ENCODE measurements at places on chromosomes 5 and 9.

GRCh38 chr5:42361315-42361688 is 61.9 kb upstream of the GHR start:
- no peak for DNase-seq

GRCh38 chr5:71924325-71924724 is 182.9 kb upstream of the MAP1B start:
- no peak for DNase-seq

- peak; percentile 90 for DNase-seq
Observed at GRCh38 chr9:20356403-20357036, 265.8 kb downstream of the MLLT3 start.

- no peak for DNase-seq
Observed at GRCh38 chr5:126269511-126269910, 153.7 kb upstream of the GRAMD2B start.

- DNase-seq = no peak
Observed at GRCh38 chr9:134178768-134179551, 14.6 kb upstream of the RNU6ATAC start.

GRCh38 chr5:112127861-112128260 is 291.2 kb downstream of the EPB41L4A start:
- no peak for DNase-seq

GRCh38 chr5:119385536-119386128 is 29.8 kb downstream of the TNFAIP8 start:
- no peak for DNase-seq

DNA sequence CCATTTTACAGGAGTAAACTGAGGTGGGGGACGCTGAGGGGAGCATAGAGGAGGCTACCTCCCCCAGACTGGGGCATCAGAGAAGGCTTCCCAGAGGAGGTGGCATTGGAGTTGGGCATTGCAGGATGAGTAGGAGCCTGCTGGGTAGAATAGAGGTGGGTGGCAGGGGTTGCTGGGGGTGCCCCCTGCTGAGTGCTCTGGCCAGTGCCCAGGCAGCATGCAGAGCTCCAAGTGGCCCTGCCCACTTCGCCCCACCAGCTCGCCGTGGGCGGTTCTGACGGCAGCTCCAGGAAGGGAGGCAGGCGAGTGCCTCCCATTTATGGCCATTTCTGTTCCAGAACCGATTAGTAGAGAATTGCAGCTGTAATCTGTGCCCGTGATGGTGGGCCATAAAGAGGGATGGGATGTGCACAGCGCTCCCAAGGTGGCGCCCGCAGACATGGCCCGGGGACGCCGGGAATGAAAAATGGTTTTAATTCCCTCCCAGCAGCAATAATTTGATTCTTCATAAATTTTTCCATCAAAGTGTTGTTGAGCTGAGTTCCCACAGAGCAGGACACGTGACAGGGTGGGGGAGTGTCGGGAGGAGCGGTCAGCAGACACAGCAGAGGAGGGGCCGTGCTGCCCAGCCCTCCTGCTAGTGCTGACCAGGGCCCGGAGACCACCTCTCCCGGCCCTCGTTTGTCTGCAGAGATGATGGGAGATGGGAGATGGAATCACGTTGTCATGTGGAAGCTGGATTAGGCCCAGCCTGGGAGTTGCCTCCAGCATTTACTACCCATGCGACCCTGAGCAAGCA is 75.5 kb downstream of the LMX1B start:
- no peak for DNase-seq

DNA sequence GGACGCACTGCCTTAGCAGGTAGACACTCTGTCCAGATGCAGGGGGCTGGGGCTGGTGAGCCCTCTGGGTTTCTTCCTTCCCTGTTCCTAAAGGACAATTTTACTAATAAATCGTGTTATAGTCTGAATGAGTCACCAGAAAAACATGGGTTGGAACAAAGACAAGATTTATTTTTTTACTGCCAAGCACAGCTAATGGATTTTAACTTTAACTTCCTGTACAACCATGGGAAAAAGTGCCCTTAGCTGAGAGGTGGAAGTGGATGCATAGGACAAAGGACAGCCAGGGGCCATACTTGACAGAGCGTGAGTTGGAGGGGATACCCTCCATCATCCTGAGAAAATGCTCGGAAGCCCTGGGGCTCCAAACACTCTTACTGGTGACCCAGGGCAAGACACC is 300.7 kb downstream of the MSX2 start:
- no peak for DNase-seq

DNA sequence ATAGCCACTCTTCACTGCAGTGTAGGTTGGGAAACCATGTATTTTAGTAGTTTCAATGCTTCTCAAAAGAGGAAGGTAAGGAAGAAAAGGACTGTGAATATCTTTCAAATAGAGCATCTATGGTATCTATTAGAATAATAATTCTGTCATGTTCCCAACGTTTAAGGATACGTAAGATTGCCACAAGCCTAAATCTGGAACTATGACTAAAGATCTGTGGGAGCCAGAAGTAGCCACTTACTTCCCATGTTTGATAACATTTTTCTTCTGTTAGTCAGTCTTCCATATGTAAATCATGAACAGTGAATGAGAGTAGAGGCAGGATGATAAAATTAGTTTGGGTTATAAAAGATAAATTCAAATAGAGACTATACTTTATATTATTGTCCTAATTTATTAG is 16.3 kb upstream of the MROH2B start:
- DNase-seq = no peak

GRCh38 chr9:68685770-68686169 is 19.3 kb upstream of the PIP5K1B start:
- DNase-seq = no peak

- DNase-seq = no peak
Observed at GRCh38 chr9:102840335-102840734, 154.8 kb upstream of the CYLC2 start.

DNA sequence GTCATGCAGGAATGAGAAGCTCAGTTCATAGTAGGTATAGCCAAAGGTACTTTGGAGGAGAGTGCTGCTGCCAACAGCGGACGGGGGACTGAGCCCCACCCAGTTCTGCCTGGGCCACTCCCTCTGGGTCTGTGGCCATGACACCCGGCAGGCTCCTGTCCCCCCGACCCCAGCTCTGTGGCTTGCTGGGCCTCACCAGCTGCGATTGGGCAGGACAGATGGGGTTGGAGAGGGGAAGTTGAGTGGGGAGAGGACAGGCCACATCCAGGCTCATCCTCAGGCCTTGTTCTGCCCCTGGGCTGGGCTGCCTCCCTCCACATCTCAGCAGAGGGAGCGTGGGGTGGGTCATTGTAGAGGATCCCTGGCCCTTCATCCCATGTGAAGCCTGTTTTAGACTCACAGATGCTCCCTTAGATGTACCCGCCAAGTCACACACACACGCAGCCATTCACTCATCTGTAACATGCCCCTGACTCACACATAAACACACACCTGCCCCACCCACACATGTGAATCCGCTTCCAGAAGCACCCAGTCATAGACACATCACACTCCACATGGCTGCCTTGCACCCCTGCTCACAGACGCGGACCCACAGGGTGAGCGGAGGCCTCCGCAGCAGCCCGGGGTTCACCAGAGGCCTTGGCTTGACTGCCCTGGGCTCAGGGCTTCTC is 48.8 kb downstream of the NTNG2 start:
- peak; percentile 52 for DNase-seq

DNA sequence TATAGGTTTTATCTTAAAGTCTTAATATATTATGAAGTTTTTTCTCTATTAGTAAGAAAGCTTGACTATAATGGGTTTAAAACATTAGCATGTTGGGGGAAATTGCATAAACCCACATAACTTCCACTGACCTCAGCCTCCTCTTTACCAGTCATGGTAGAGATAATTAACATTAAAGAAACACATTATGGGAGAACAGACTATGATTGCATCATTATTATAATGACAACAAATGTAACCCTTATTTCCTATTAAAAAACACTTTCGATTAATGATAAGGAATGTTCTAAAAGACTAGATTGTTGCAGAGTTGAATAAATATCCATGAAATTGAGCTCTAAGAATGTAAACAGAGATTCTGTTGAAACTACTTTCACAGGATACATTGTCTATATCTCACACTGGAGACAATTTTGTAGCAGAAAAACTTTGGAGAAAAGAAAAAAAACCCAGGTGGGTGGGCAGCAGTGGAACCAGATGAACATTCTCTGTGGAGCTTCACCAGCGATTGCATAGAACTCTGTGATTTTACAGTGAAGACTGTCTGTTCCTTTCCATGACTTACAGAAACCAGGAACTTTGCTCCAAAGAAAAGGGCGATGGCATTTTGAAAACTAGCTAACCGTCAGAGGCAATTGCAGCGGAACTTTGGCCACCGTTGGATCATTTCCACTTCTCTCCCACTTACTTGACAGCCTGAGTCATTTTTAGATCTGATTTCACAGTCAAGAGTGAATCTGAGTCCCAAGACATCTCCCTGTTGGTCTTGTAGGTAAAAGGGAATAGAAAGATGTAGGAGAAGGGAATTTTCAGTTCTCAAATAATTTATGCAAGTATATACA is 21.0 kb upstream of the ERAP2 start:
- DNase-seq = no peak

- no peak for DNase-seq
Observed at GRCh38 chr9:136193891-136194279, 11.0 kb downstream of the LHX3 start.

- DNase-seq = no peak
Observed at GRCh38 chr5:164637931-164638521, 1132.6 kb downstream of the MAT2B start.

- no peak for DNase-seq
Observed at GRCh38 chr9:91654527-91654926, 230.9 kb upstream of the NFIL3 start.

GRCh38 chr5:67807439-67807888 is 408.1 kb upstream of the PIK3R1 start:
- DNase-seq = no peak

GRCh38 chr9:94758880-94759279 is 32.4 kb downstream of the AOPEP start:
- no peak for DNase-seq

DNA sequence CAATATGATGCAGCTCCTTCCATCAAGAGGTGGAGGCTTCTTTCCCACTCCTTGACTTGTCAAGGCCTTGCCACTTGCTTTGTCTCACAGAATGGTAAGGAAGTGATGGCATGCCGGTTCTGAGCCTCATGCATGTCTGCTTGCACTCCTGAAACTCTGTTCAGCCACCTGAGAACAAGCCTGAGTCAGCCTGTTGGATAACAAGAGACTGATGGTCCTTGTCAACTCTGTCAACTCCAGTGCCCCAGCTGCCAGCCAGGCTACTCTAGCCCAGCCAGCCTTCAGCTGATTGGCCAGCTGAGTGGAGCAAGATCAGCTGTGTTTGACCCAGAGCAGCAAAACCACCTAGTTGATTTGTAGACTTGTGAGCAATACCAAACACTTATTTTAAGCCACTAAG is 4.4 kb upstream of the TENT4A start:
- DNase-seq = no peak

- DNase-seq = no peak
Observed at GRCh38 chr9:108748776-108749175, 107.0 kb downstream of the ACTL7B start.

DNA sequence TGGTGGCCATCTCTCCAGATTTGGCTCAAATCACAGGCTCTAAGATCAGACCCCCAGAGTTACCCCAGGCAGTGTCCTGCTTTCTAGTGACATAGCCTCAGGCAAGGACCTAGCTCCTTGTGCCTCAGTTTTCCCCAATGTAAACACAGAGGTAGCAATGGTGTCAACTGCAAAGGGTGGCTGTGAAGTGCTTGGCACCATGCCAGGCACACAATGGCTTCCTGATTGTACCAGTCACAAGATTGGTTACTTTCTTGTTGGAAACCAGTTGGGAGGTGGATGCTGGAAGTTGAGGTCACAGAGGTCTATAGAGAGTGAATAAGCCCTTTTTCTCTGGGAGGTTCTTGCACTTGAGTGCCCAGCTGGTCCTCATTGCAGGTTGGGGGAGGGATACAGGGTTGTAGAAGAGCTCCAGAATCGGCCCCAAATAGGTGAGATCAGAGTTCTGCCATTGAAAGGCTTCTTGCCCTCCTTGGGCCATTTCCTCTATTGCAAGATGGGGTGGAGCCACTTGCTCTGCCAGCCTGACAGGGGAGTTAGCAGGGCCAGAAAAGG is 2.3 kb downstream of the STKLD1 start:
- no peak for DNase-seq

DNA sequence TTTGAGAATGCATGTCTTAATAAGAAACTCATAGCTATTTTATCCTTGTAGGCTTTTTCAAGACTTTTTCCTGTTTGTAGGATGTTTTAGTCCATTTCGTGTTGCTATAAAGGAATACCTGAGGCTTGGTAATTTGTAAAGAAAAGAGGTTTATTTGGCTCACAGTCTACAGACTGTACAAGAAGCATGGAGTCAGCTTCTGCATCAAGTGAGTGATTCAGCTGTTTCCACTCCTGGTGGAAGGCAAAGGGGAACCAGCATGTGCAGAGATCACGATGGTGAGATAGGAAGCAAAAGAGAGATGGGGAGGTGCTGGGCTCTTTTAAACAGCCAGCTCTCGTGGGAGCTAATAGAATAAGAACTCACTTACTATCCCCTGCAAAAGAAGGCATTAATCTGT is 177.3 kb downstream of the ALDH1A1 start:
- no peak for DNase-seq

DNA sequence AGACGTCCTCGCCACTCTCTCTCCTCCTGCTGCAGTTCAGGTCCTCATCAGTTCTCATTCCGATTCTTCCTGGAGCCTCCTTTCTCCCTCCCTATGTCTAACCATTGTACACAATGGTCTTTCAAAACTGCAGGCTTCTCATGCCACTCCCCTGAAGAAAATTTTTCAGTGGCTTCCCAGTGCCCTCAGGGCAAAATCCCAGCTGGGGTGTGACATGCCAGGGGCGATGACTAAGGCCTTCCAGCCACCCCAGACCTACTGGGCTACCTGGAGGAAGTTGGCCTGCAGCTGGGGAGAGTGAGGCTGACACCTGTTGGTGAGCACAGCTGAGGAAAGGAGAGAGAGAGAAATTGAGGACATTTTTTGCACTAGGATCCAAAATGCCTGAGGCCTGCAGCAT is 65.2 kb downstream of the SREK1 start:
- DNase-seq = no peak

- no peak for DNase-seq
Observed at GRCh38 chr5:81849770-81850367, 99.0 kb upstream of the SSBP2 start.

DNA sequence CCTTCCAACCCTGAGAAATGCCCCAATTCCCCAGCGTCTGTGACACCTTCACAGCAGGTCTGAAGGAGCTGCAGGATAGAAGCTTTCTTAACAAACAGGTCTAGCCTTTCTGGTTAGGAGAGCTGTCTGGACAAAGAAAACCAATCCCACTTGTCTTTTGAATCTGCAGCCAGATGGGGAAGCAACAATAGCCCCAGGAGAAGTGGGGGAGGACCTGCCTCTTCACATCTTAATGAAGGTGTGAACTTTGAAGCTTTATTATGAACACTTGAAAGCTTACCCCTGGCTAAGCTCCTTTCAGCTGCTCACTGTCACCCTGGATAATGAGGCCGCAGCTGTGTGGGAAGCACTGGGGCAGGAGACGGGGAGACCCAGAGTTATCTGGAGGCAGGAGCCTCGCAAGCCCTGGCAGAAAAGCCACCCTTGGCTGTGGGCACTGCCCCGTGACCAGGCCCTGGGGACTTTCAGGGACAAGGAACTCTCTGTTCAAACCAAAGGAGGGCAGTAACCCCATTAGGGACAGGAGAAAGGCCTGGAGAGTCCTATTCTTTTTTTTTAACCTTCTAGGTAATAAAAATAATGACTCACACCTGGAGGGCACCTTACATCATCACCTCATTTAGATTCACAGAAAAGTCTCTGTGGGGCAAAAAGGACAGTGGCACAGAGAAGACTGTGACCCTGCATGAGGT is 151.8 kb upstream of the RAD23B start:
- DNase-seq = no peak

GRCh38 chr5:40813698-40814281 is 15.6 kb upstream of the PRKAA1 start:
- no peak for DNase-seq

Data from kidney glomerular epithelial cell (primary cell).